ENCODE measurements at places on chromosomes 2 and 18.
A peak's percentile ranks its signal among the peaks of the same experiment; 100 is the strongest.

- DNase-seq = no peak
Measured at GRCh38 chr2:3539836-3540235, 18.3 kb downstream of the RNASEH1 start.

DNA sequence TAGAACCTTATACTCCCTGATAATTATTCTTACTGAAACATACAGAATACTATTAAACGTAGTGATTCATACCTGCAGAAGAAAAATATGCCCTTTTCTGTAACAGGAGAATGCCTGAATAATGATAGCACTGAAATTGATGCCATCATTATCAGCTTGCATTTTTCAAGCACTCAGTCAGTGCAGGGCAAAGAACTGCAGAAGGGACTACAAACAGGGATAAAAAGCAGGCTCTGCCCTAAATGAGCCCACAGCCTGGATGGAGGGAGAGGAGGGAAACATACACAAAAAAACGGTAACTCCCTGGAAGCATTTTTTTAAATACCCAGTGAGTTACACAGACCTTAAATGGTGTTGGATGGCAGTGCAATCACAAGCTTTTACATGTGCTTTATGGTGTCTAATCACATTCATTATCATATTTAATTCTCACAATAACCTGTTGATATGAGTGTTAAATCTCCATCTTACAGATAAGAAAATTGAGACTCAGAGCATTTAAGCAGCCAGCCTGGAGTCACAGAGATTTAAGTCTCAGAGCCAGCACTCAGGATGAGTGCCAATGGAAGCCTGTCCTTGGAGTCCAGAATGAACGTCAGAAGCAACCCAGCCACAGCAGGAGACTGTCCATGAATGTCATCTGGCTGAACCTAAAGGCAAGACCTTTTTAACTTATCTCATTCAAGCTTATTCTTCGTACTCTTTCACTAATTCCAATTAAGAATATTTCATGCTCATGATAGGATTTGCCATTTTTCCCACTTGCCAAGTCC is 139.3 kb upstream of the CTNNA2 start:
- no peak for DNase-seq

GRCh38 chr2:46829231-46829995 is 86.2 kb downstream of the MCFD2 start:
- peak; percentile 40 for DNase-seq

GRCh38 chr2:47509821-47510385 is 106.9 kb downstream of the MSH2 start:
- DNase-seq = no peak

DNA sequence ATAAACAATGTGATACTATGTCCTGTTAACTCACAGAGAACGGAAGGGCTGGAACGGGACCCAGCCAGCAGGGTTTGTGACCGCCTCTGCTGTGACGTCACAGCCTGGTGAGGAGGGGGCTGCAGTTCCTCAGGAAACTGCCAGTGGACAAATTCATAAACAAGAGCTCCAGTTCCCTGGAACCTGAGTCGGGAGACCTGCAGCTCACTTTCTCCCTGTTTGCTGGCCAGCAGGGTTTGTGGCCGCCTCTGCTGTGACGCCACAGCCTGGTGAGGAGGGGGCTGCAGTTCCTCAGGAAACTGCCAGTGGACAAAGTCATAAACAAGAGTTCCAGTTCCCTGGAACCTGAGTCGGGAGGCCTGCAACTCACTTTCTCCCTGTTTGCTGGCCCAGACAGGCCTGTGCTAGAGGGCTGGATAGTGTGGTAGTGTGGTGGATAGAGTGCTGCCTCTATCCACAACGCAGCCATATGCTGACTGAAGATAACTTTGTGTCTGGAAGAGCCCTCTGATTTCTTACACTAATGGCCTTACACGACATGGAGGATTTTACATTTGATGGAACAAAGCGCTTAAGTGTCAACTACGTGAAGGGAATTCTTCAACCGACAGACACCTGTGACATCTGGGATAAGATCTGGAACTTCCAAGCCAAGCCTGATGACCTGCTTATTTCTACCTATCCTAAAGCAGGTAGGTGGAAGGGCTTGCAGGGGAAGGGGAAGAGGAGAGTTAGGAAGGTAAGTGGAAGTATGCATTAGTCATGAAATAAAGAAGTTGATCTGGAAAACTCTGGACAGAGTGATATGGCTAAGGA is at the start of gene SULT1C4:
Gene SULT1C4 (plus strand): TSS at position 140 of the 816 bp plus-strand sequence. CDS start 384 bp downstream, at position 524.
- DNase-seq = peak; percentile 51

DNA sequence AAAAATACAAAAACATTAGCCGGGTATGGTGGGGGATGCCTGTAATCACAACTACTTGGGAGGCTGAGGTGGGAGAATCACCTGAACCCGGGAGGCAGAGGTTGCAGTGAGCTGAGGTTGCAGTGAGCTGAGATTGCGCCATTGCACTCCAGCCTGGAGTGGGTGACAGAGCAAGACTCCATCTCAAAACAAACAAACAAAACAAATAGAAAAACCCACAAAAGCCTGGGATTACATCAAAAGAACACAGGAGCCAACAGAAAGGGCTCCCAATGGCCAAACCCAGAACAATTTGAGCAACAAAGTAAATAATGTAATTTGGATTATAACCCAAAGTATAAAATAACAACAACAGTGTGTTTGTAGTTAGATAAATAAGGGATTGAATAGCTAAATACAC is 159.8 kb downstream of the UXS1 start:
- no peak for DNase-seq

GRCh38 chr2:150938527-150938926 is 323.1 kb downstream of the RBM43 start:
- peak; percentile 31 for DNase-seq

DNA sequence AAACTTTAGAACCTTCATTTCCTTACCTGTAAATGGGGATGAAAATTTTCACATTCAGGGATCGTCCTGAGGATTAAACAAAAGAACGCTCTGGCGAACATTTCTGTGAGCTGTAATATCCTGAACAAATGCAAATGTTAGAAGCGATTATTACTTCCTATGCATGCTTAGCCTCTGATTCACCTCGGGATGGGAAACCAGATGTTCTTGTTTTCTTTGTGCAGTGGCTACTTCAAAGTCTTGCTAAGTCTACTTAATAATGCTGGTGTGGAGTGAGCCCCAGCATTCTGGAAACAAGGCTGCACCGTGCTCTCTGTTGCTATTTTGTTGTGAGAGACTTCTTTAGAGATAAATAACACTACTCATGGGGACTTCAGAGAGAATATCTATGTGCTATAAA is 119.1 kb upstream of the PELI1 start:
- DNase-seq = peak; percentile 78

DNA sequence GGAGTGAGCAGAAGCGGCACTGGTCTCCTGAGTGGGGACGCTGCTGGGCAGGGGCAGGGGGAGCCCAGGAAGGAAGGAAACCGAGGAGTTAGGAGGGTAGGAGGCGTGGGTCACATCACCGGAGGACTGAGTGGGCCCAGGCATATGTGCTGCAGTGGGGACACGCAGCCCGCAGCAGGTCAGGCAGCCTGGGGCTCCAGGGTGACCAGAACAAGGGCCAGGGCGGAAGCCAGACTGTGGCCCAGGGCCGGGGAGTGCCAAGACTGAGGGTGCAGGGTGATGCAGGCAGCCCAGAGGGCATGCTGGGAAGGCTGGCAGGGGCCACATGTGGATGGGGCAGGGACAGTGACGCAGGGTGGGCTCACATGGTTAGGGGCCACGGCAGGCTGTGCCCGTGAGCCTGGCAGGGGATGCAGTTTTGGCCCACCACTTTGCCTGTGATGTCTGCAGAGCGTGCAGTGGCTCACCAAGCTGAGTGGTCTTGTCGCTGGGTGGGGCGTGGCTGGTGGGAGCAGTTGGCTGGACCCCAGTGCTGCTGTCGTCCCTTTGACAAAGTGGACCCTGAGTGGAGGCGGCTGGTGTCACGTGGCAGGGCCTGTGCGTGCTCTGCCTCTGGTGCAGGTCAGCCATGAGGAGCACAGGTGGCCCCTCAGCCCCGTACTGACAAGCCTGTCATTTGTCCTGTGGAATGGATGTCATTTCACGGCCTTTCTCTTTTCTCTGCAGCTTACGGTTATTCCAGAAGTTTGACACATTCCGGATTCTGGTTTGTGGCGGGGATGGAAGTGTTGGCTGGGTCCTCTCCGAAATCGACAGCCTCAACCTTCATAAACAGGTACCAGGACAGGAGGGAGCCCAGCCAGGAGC is 87.1 kb downstream of the DGKD start:
- DNase-seq = no peak

- no peak for DNase-seq
Measured at GRCh38 chr2:141513853-141514252, 617.0 kb downstream of the LRP1B start.

GRCh38 chr2:20649576-20649975 is 1.3 kb downstream of the HS1BP3 start:
- DNase-seq = peak; percentile 59

DNA sequence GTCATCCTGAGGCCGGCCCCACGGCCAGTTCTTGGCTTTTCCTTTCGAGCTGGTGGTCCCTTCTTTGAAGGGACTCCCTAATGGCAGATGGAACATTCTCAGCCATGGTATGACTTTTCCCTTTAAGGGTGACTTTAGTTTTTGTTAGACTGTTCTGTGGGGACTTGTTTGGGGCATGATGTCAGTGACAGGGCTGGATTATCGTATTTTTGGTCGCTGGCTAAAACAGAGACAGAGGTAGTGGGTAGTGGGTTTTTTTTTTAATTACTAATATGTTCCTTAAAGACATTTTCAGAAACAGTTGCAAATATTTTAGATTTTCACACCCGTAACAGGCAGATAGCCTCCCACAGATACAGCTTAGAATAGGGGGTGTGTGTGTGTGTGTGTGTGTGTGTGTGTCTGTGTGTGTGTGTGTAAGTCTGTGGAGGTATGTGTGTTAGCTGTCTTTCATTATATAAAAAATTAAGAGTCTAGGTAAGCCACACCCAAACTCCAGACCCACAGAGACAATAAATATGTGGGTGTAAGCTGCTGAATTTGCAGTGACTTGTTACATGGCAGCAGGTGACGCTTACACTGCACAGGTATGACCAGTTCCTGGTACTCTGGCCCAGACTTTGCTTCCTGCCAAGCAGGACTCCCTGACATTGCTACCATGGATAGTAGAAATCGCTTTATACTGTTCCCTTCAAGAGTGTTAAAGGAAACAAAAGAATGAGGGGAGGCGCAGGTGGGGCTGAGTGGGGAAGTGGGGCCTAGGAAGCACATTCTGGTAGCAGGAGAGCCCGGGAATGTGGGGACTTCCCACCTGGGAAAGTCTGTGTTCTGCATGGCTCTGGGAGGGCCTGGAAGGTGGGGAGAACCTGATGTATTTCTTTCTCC is 20.9 kb downstream of the NCK2 start:
- peak; percentile 33 for DNase-seq

- no peak for DNase-seq
Measured at GRCh38 chr2:81303321-81303720, 998.8 kb upstream of the LRRTM1 start.

DNA sequence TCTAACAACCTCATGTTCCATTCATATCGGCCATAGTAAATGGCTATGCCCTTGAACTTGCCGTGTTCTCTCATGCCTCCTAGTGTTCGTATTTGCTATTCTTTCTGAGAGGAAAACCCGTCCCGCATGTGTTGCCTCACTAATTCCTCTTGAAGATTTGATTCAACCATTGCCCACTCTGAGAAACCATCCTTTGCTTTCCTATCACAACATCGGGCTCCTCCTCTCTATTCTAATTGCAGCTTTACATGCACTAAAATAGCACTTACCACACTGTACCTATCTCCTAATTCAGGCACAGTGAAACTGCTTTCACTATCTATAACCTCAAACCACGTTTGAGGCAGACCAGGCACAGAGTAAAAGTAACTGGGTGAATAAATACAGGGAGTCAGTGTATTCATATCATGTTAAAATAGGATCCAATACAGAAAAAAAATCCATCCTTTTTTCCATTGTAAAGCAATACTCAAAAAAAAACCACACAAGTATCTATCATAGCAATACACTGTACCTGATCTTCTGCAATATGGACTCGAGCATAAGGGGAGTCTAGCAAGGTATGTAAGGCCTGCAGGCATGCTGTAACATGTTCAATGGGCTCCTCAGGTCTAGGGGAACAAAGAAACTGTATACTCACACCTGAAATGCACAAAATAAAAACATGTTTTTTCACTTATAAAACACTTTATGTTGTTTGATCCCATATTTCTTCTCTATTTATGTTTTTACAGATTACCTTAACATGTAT is 39.0 kb upstream of the STRN start:
- peak; percentile 32 for DNase-seq

- DNase-seq = no peak
Measured at GRCh38 chr2:68753318-68753717, 18.7 kb downstream of the ARHGAP25 start.
